Mesothelial cell of epicardium (in vitro differentiated cells): ENCODE measurements at places on chromosomes 16 and 17. TPM values are rescaled to one million over a fixed set of nuclear protein-coding genes. Genes with fewer than 3 reads are reported as not detected.

DNA sequence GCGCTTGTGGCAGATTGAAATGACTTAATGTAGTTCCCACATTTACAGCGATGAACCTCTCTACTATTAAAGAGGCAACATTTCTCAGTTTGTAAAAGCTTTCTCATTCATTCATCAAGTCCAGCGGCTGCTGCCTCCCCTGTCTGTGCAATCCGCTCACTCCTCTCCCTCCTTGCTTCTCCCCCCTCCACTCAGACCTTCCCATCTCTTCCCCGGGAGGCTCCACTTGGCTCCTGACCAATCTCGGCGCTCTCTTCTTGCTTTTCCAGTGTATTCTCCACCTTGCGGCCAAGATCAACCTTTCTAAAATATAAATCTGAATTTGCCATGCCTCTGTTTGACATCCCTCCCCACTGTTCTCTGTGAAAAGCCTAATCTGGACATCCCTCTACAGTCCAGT lies 117.5 kb downstream of the ASIC2 start:
- H3K36me3 ChIP-seq, result no peaks in the 10 kb centered on the region
- no peaks in the 10 kb centered on the region for H3K27me3 ChIP-seq
- H3K4me1 ChIP-seq, result peaks cover 8% of the 10 kb centered on the region
- H3K4me3 ChIP-seq, result no peak overlapping the region
- DNase-seq, result no peak
- no peak overlapping the region for H3K27ac ChIP-seq

GRCh38 chr16:85293904-85294642 lies 181.8 kb upstream of the CIBAR2 start:
- no peak overlapping the region for H3K4me3 ChIP-seq
- H3K36me3 ChIP-seq, result peaks cover 1% of the 10 kb centered on the region
- DNase-seq, result no peak
- no peak overlapping the region for H3K27ac ChIP-seq

GRCh38 chr16:11144122-11144521 lies 111.9 kb downstream of the SOCS1 start:
- H3K36me3 ChIP-seq, result no peaks in the 10 kb centered on the region
- H3K27ac ChIP-seq, result no peak overlapping the region
- no peak overlapping the region for H3K4me3 ChIP-seq
- H3K4me1 ChIP-seq, result peaks cover 2% of the 10 kb centered on the region
- no peak for DNase-seq

- H3K4me1 ChIP-seq, result peaks cover 40% of the 10 kb centered on the region
- no peaks in the 10 kb centered on the region for H3K36me3 ChIP-seq
- no peak overlapping the region for H3K27ac ChIP-seq
- DNase-seq, result no peak
- H3K27me3 ChIP-seq, result no peaks in the 10 kb centered on the region
These were observed 30.8 kb upstream of the CRISPLD2 start for GRCh38 chr16:84788920-84789391.

Gene TNP2
- not detected in 3 replicates for total RNA-seq
